ENCODE measurements at places on chromosomes 1 and 21. TPM values are rescaled to one million over a fixed set of nuclear protein-coding genes. Genes with fewer than 3 reads are reported as not detected.

- no peak for DNase-seq
Measured at GRCh38 chr1:155107309-155108264, 20.1 kb upstream of the EFNA1 start.

The SELENON gene
- total RNA-seq: 32.1 TPM

DNA sequence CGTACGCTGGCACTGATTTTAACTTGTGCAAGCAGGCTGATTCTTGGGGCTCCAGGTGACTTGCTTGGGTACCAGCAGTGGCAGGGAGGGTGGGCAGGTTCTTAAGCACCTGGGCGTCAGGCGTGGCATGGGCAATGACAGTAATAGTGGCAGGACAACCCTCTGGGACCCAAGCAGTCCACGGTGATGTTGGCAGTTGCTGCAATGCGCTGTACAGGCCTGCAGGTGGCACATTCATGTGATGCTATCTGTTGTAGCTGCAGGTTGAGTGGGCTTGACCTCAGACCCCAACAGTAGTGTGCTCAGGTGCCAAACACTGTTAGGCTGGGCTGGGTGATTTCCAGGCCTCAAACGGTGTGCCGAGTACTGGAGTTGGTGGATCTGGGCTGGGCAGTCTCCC, 10.2 kb upstream of the OR10J4 start:
- DNase-seq: no peak

The TNNI3K gene
- total RNA-seq: not detected

The ADIPOR1 gene
- total RNA-seq: 122 TPM

The GUCA2A gene
- total RNA-seq: not detected

GRCh38 chr1:4590756-4591155, 63.7 kb upstream of the AJAP1 start:
- no peak for DNase-seq

The PCP4 gene
- total RNA-seq: not detected

GRCh38 chr1:164830628-164831027, 271.6 kb downstream of the PBX1 start:
- no peak for DNase-seq

The BRDT gene
- total RNA-seq: not detected

Data from H4 (cell line).